NCI-H1436 treated with DMSO at 0.1 percent for 48 hours (cell line): ENCODE measurements at places on chromosomes 1 and 21.

- DNase-seq = no peak
These were observed 35.2 kb downstream of the TP53BP2 start for GRCh38 chr1:223810586-223810985.

DNA sequence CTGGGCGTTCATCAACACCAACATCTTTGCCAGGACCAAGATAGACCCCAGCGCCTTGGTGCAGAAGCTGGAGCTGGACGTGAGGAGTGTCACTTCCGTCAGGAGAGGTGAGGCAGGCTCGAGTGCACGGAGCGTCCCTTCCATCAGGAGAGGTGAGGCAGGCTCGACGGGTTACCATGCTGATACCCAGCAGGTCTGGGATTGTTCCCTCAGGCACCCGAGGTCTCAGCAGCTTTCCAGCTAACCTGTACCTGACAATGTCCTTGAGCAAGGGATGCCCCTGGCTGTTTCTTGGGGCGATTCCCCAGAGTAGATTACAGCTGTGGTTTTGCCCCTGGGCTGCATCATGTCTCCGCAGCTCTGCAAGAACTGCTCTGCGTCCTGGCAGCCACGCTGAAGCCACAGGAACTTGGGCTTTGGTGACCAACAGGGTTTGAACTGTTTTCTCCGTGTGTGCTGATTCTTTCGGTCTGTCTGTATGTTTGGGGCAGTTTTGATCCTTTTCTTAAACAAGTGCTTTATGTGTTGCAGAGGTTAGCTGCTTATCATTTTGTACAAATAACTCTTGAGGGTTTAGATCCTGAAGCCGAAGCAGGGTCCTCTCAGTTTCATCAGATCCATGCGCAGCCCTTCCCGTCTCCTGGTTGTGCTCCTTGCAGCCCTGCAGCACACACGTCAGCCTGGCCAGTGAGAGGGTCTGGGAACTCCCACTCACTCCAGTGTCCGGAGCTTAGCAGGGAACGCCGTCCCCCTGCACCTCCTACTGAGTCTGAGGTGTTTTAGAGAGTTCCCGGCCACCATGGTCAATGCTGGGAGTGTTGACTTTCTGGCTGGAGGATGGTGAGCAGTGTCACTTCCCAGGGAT, 4.1 kb downstream of the SLX9 start:
- DNase-seq = no peak

- DNase-seq = no peak
These were observed 136.8 kb upstream of the IRF2BP2 start for GRCh38 chr1:234746798-234747196.

- no peak for DNase-seq
These were observed 2.6 kb downstream of the BCAR3 start for GRCh38 chr1:93678946-93679480.

DNA sequence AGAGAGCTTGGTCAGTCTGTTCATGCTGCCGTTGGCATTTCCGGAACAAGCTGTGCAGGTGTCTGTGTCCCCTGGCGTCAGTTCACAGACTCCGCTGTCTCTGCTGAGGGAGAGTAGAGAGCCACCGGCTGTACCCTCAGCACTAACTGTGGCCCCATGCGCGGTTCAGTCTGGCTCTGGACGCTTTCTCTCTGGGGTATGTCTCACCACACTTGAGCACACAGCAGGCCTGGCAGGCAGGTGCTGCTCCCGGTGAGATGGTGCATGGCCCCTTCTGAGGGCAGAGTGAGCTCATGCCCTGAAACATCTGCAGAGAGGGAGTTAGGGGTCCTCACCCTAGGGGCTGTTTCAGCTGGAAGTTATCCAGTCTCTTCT, 60.0 kb upstream of the TLR5 start:
- DNase-seq = no peak

DNA sequence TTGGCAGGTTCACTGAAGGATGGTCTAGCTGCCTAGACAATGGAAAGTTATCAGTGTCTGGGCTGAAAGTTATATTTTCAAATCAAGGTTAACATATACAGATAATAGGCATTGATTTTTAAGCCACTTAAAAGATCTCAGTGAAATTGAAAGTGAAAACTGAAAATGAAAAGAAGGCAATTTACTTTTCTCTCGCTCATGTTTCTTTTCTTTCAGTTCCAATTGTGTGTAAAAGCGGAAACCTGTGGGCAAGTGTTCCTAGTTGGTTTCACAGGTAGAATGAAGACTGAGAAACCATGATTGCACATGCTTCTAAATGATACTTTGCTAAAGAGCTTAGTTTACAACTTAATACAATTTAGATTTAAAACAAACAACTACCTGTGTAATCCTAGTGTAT, 383.7 kb downstream of the ZP4 start:
- DNase-seq = no peak
